ENCODE measurements at places on chromosomes 5 and 9. TPM values are rescaled to one million over a fixed set of nuclear protein-coding genes. Genes with fewer than 3 reads are reported as not detected.

EPB41L4A gene
- total RNA-seq, result 17.4 TPM

SMU1 gene
- 14.9 TPM for total RNA-seq

JAK2 gene
- 7.0 TPM for total RNA-seq

ARHGEF37 gene
- 15.8 TPM for total RNA-seq

CYLC2 gene
- not detected for total RNA-seq

TAF1L gene
- total RNA-seq, result not detected

GRCh38 chr9:8346296-8346695, 546.7 kb upstream of the DMAC1 start:
- H3K4me3 ChIP-seq, result no peak overlapping the region
- no peak overlapping the region for H3K27ac ChIP-seq
- no peaks in the 10 kb centered on the region for H3K27me3 ChIP-seq

DNA sequence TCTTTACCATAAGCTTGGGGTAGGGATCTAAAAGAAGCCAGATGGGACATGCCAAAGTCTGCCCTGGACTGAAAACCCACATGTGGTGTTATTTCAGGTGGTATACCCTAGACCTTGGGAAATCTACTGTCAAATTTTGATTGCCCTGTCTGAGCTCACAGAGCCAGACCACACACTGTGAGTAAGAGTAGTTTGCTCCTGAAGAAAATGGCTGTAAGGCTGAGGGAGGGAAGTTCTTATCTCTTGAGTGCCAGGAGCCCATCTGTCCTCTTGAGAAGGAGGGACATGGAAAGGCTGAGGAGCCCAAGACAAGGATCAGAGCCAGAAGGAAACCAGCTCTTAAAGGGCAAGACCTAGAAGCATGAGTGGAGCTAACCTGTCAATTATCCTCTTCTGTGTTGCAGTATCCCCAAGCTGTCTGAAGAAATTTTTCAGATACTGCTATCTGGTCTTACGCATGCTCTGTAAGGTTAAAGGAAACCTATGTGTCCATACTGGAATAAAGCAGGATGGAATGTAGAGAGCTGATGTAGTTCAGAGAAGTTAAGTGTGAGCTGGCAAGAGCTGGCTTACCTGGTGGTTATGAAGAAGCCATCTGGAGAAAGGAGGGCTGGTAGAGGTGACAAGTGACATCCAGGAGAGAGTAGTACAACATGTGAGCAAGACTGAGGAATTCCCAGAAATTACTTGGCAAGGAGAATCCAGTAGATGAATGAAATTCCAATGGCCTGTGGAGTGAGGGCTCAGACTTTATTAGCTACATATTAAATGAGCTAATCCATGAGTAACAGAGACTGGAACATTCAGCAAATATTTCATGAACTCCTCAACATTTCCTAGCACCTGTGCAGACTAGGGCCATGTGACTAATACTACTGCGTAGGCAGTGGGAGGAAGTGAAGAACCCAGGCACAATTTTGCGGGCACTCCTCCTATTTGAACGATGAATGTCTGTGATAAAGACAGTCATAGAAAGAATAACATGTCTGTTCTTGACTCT, 389.1 kb upstream of the KIF2A start:
- no peak overlapping the region for H3K4me3 ChIP-seq
- no peak for DNase-seq
- no peak overlapping the region for H3K27ac ChIP-seq
- H3K36me3 ChIP-seq, result no peaks in the 10 kb centered on the region
- H3K4me1 ChIP-seq, result no peaks in the 10 kb centered on the region
- H3K27me3 ChIP-seq, result peaks cover 13% of the 10 kb centered on the region

GRCh38 chr5:93289942-93290341, 291.1 kb downstream of the NR2F1-AS1 start:
- no peak for DNase-seq
- H3K4me1 ChIP-seq, result no peaks in the 10 kb centered on the region
- no peak overlapping the region for H3K27ac ChIP-seq
- no peaks in the 10 kb centered on the region for H3K27me3 ChIP-seq

GRCh38 chr9:34127035-34127948, 794 bp upstream of the DCAF12 start:
- peaks cover 24% of the 10 kb centered on the region for H3K4me1 ChIP-seq
- H3K36me3 ChIP-seq, result no peaks in the 10 kb centered on the region
- no peak for DNase-seq
- no peaks in the 10 kb centered on the region for H3K27me3 ChIP-seq
- peak overlapping the region; percentile 90 for H3K27ac ChIP-seq

DNA sequence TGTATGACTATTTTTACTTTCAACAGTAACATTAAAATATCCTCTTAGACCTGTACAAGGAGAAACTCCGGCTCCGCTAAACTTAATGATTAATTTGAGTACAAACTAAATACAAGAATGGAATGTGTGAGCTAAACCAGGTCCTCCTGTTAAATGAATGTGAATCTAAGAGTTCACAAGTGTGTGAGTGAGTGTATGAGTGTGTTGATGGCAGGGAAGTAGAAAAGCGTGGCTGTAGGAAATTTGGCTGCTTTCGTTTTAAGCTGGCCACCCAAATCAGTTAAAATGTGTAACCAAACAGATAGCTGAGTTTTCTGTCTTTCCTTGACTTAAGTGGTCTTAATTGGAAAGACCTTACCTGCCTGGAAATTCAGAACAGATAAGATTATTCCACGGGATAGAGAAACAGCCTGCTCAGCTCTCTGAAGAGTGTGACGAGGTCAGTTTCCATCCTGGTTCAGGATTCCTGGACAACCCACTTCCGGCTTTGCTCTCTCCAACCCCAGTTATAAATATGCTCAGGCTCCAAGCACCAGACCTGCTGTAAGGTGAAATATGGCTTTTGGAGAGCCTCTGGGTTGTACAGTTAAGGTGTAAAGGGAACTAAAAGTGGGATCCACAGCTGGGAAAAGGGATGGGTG, 908.6 kb upstream of the EDIL3 start:
- no peaks in the 10 kb centered on the region for H3K27me3 ChIP-seq
- H3K4me1 ChIP-seq, result no peaks in the 10 kb centered on the region
- H3K36me3 ChIP-seq, result no peaks in the 10 kb centered on the region
- DNase-seq, result no peak
